Mesenteric fat pad (tissue), 1 donor: ENCODE measurements at places on chromosomes 7 and 10. TPM values are rescaled to one million over a fixed set of nuclear protein-coding genes. Genes with fewer than 3 reads are reported as not detected.

The ZDHHC6 gene
- total RNA-seq: 26.2 TPM

The CALHM1 gene
- not detected for total RNA-seq

The MYL10 gene
- total RNA-seq: not detected

The NHLRC2 gene
- total RNA-seq: 33.7 TPM

The TET1 gene
- total RNA-seq: 5.7 TPM

GRCh38 chr7:38880035-38880434, 29.0 kb downstream of the VPS41 start:
- DNase-seq: no peak

DNA sequence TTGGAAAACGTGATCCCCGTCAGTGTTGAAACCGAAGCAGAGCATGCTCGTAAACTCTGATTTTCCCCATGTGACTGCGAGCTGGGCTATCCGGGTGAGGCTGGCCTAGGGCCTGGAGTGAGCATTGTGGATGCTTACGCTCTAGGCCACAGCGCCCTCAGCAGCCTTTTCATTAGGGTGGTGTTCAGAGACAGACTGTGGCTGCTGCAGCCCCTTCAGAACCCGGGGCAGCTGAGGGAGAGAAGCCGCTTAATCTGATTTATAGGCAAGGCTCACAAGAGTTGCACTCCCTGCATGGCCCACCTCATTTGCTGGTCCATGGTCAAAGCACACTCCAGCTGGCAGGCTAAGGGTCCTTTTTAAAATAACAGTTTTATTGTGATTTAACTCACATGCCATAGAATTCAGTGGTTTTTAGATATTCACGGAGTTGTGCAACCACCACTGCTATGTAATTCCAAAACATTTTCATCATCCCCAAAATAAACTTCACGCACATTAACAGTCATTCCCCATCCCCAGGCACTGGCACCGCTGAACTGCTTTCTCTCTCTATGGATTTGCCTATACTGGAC, 72.5 kb downstream of the SYPL1 start:
- DNase-seq: no peak

GRCh38 chr10:58755340-58755610, 242.6 kb downstream of the BICC1 start:
- no peak for DNase-seq

GRCh38 chr10:129888784-129889616, 75.1 kb downstream of the EBF3 start:
- DNase-seq: no peak

DNA sequence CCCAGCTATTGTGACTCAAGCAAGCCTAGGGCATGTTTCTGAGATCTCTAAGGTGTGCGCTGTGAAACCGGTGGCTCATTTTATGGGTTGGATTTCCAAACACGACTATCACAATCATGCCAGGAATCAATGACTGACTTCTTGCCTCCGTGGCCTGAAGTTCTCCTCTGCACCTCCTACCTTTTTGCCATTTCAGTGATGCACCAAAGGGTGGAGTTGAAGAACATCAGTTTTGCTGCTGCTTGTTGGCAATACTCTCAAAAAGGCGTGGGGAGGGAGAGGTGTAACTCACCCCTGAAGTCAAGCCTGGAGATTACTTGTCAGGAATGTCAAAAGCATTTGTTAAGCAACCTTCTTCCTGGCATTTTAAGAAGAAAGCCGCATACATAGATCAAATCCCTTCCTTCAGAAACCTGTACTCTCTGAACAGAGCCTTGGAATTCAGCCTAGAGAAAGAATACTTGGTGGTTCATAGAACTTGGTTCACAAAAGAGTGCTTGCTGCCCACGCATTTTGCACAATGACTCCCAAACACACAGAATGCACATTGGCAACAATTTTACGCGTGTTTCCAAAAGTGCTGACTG, 41.0 kb downstream of the KIAA1217 start:
- no peak for DNase-seq

DNA sequence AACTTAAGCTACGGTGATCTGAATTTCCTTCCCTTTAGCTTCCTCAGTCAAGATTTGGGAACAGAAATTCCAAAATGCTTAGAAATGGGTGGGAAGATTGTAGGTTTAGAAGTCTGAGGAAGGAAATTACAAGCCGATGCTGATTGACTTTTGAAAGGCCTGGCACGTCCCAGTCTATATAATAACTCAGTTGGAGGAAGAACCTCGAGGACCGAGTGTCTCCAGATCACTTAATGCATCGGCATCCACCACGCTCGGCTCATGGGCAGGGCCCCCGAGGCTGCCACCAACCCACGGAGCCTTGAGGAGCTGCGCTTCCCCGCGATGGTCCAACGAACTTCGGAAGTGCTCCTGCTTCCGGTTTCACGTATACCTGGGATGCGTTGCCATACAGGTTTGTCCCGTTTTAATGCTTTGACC, 10.4 kb upstream of the SP8 start:
- no peak for DNase-seq

DNA sequence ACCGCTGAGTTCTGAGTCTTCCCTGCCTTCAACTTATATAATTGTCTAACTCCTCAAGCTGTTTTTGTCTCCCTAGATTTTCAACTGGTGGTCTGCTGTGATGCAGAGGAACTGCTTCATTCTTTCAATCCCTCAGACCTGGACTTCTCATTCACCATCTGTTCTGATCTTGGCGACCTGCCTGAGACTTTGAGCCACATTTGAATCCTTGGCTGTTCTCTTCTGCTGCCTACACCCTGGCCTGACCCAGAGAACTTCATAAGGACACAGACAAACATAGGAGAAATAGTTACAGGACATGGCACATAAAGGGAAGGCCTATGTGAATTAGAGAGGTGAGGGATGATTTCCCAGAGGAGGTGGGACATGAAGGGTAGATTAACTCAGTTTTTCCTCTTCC, 326.7 kb downstream of the PTEN start:
- DNase-seq: no peak

GRCh38 chr7:37247861-37248260, 200.8 kb downstream of the ELMO1 start:
- no peak for DNase-seq

GRCh38 chr10:72072046-72072445, 16.3 kb downstream of the SPOCK2 start:
- DNase-seq: no peak

- DNase-seq: no peak
Observed at GRCh38 chr7:148318102-148318811, 272.3 kb upstream of the C7orf33 start.

DNA sequence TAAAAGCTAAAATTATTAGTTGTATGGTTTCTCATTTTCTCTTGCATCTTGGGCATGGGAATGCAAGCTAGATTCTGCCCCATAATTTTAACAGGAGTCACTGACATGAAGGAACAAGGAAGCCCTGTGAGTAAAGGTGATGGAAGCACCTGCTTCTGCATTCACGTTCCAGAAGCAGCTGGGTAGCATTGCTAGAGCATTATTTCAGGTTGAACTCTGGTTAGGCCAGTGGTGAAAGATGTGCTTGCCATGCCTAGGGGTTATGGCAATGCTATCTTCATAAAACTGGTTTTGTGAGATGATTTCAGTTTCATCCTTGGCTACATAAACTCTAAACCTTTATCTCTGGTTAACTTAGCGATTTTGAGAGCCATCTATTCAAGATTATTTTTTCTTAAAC, 151.4 kb downstream of the TFEC start:
- DNase-seq: no peak

DNA sequence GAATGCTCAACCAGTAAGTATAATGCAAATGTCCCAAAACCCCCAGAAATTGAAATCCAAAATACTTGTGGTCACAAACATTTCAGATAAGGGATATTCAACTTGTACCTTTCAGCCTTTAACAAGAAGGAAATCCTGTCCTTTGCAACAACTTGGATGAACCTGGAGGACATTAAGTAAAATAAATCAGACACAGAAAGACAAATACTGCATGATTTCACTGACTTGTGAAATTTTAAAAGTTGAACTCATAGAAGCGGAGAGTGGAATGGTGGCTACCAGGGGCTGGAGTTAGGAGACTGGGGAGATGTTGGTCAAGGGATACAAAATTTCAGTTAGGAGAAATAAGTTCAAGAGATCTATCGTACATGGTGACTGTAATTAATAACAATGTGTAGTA, 187.6 kb downstream of the DNAH11 start:
- no peak for DNase-seq

GRCh38 chr10:93476756-93477155, 5.4 kb downstream of the MYOF start:
- DNase-seq: no peak

- DNase-seq: no peak
Observed at GRCh38 chr7:78254726-78255055, 456.1 kb downstream of the PHTF2 start.

GRCh38 chr7:134480730-134481129, 21.8 kb upstream of the AKR1B1 start:
- DNase-seq: no peak

DNA sequence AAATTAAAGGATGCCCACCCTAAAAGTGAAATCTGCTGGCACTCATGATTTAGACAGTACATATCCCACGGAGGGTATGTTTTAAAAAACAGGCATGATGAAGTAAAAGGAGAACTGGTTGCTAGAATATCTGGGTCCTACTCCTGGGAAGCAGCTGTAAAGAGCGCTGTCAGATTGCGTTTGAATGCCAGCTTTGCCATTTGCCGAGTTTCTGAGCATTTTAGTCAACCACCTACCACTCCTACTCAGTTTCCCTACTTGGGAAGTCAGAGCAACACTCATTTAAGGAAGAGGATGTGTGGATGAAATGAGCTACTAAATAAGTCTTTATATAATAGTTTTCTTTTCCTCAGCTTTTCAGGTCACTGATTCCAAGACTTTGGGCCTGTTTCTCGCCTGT, 1.1 kb upstream of the UMAD1 start:
- DNase-seq: no peak

DNA sequence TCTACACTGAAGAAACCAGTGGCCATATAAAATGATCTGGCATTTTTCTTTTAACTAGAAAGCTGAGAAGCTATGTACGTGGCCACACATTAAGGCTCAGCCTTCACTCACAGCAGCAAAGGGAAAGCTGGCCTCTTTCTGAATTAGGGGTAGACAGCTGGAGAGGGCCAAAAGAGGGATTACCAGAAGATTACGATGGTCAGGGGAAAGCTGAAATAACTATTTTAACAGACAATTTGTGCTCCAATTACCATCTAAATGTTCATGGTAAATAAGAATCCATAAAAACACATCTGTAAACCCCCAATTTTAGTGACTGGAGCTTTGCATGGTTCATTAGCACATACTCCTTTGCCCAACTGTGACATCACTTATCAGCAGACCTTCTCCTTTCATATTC, 314.3 kb downstream of the HPSE2 start:
- DNase-seq: no peak

DNA sequence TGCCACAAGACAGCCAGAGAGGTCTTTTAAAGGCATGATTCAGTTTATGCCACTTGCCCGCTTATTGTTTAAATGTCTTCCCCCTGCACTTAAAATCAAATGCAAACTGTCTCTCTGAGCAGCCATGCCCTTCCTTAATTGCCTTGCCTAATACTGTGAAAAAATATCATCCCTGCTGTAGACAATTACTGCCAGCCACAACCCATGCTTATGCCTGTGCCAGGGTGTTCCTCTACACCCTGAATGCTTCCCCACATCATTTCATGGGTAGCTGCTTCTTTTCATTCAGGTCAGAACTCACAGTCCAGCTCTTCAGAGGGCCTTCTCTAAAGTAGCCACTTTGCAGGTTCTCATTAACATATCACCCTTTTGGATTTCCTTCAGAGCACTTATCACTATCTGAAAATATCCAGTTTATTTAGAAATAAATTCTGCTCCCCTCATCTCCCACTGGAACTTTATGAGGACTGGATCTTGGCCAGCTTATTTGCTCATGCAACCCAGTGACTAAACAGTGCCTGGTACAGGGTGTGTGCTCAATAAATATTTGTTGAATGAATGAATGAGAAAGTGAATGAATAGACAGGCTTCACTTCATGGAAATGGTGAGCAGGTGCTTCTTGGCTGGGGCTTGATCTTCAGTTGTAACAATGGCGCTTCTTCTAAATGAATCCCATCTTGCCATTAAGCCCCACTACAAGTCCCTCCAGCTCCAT, 162.4 kb upstream of the MDFIC start:
- DNase-seq: no peak

DNA sequence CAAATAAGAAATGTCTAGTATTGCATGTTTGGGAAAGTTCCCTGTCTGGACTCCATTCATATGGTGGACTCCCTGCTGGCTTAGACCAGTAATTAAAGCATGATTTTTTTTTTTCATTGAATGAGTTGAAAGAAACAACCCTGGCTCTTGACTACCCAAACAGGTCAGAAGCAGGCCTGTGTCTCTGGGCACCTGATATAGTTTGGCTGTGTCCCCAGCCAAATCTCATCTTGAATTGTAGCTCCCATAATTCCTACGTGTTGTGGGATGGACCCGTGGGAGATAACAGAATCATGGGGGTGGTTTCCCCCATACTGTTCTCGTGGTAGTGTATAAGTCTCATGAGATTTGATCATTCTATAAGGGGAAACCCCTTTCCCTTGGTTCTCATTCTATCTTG, 206.2 kb downstream of the TMEM178B start:
- DNase-seq: no peak
